ENCODE measurements at places on chromosomes 7 and 10.
A peak's percentile ranks its signal among the peaks of the same experiment; 100 is the strongest.

DNA sequence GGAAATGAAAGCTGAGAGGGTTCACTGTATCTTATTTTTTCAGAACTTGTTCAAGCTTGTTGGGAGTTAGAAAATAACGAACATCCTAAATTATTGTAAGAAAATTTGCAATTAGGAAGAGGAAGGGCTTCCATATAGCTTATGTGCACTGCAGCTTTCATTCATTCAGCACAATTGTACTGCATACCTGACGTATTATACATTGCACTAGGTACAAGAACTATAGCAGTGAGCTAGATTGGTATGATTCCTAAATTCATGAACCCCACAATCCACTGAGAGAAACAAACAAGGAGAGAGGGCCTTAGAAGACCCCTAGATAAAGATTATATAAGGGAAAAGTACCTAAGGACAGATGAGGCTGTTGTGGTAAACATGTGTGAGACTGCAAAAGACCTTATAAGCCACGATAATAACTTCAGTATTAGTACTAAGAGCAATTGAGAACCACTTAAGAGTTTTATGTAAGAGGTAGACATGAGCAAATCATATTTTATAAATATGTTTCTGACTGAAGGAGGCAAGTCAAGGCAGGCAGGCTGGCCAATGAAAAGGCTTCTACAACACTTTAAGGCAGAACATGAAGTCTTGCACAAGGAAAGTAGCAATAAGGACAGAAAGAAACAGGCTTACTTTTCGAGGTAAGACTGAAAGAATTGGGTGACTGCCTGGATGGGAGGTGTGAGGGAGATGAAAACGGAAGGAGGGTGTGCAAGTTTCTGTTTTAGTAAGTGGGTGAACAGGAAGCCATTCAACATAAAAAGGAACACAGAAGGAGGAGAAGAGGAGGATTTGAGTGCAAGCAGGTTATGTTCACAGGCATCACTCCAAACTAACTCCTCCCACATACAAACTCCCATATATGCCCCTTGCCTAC is 77.9 kb upstream of the LRRN3 start:
- DNase-seq: no peak

DNA sequence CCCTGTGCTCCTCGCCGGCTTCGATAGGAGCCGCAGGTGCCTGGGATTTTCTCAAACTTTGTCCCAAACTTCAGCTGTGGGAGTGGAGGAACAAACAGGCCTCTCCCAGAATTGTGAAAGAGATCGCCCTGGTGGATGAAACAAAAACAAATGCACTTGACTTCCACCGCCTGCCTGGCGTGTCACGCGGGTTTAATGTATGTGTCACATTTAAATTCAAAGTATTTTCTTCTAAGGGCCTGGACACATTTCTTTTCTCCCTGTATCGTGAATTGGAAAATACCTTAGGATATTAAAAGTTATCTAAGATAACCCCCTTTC is 694 bp upstream of the WASL start:
- no peak for DNase-seq

DNA sequence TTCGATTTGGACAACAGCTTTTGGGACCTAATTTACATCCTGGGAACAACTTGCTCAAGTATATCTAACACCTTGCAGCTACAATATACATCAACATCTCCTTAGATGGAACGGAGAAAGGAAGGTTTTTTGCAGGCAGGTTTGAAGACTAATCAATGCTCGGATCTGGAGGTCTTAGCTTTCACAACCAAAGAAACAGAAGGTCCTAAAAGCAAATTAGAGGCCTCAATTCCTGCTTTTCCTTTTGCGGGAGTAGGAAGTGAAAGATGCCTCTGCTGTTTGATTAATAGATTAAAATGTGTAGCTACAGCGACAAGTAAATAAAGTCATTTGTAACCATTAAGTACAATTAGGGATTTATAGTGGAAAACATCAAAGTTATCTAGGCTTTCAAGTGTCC is 3.7 kb upstream of the SP8 start:
- no peak for DNase-seq

- DNase-seq: no peak
Observed at GRCh38 chr7:12713625-12714378, 26.4 kb downstream of the ARL4A start.

GRCh38 chr10:126240483-126240882 is 147.8 kb downstream of the ADAM12 start:
- no peak for DNase-seq

GRCh38 chr10:122567056-122567660 is 6.6 kb downstream of the DMBT1 start:
- peak; percentile 51 for DNase-seq

- peak; percentile 32 for DNase-seq
Observed at GRCh38 chr10:102269017-102269416, 23.7 kb downstream of the GBF1 start.

DNA sequence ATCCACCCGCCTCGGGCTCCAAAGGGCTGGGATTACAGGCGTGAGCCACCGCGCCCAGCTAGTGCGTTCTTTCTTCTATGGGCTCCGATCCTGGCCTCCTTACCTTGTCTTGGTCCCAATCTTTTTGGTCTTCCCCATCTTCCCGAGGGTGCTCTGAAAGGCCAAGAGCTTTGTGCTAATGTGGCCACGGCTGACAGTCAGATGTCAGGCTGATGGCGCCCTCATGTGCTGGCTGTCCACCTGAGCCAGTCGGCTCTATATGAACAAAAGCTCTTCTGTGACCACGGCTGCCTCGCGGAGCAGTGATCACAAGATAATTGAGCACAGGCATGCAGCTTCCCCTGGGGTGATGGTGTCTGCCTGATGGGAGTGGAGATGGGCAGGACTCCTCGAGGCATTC is 11.0 kb upstream of the AHCYL2 start:
- DNase-seq: peak; percentile 71

DNA sequence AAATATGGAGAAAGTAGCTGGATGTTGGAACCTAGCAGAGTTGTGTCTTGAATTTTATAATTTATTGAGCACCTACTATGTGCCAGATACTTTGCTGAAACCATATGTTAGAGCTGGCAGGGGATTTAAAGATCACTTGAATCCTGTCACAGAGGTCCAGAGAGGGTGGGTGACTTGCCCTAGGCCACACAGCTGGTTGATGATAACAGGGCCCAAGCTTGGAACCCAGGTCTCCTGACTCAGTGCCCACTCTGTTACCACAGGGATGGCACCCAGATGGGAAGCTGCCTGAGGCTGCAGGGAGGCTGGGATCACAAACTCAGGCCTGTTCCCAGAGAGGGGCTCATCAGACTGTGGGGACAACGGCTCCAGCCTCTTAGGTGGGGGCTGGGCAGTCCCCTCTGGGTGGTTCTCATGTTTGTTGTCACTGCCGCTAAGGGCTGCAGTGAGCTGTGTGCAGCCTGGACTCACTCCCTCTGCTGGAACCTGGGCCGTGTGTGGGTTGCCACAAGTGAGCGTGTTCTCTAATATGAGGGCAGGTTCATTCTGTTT is 18.6 kb downstream of the GOLGA7B start:
- DNase-seq: no peak

- no peak for DNase-seq
Observed at GRCh38 chr10:121631365-121632029, 33.3 kb upstream of the FGFR2 start.

DNA sequence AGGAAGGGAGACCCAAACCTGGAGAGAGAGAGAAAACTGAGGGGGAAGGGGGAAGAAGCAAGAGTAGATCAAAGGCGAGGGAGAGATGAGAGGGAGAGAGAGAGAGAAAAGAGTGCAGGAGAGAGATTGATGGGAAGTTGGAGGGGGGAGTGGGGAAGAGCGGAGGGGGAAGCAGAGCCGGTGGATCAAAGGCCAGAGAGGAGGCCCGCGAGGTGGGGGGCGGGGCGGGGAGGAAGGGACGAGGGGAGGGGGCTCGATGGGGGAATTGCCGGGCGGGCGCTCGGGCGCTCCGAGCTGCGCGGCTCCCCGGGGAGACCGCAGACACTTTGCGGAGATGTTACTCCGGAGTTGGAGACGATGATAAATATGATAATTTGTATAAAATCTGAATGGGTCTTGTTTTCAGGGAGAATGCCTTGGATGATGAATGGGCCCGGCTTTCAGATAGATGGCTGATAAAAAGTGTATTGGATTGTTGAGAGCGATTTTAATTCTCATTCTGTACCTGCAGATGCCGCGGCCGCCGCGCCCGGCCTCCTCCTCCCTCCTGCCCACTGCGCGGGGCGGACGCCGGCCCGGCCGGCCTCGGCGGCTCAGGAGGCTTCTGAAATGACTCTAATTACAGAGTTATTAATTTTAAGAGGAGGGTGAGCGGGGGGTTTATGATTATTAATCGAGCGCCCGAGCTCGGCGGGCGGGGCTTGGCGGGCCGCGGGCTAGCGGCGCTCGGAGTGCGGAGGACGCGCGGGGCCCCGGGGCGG is 21.4 kb upstream of the PAX2 start:
- no peak for DNase-seq

- DNase-seq: no peak
Observed at GRCh38 chr7:147151661-147152060, 1035.1 kb downstream of the CNTNAP2 start.

- DNase-seq: no peak
Observed at GRCh38 chr7:38102507-38102906, 75.5 kb upstream of the STARD3NL start.

DNA sequence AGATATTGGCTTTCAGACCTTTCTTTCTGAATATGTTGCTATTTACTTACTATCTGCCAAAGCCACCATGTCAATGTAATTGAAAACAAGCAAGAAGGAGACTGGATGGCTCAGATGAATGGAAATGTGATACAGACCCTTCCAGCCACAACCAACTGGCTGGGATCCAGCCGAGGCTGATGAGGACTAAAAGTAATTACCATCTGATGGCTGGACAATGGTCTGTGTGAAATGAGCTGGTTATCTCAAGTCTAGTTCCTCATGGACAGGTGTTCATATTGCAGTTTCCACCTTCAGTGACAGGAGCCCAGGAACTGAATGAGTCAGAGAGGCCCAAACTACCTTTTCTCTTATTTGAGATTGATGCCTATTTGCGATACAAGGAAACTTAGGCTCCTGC is 267.5 kb downstream of the GATA3 start:
- DNase-seq: no peak

DNA sequence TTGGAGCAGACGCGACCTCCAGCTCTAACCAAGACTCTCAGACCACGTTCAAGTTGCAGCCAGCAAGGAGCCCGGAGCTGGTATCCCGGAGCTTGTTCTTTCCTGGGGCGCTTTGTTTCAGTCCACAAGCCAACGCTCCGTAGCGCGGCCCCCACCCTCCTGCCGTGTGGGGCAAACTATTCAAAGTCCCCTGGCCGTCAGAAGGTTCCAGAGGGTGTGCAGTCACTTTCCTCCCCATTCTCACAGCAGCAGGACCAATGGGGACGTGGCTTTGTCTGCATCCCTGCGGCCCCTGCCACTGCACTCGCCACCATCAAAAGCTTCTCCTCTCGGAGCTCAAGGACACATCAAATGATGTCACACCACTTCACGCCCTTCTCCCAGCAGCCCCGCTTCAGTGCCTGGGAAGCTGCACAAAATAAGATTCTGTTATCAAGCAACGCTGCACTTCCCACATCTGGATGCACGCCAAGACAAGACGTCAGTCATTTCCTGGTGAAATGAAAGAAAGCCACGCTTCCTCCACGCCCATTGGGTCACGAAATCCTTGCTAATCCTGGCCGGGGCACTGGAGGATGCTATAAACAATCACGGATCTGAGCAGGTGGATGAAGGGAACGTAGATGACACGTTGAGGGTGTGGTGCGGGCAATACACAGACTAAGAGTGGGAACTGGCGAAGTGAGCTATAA is 348.2 kb downstream of the PTPRN2 start:
- no peak for DNase-seq

GRCh38 chr7:97094284-97094930 is 23.1 kb upstream of the SDHAF3 start:
- DNase-seq: no peak

DNA sequence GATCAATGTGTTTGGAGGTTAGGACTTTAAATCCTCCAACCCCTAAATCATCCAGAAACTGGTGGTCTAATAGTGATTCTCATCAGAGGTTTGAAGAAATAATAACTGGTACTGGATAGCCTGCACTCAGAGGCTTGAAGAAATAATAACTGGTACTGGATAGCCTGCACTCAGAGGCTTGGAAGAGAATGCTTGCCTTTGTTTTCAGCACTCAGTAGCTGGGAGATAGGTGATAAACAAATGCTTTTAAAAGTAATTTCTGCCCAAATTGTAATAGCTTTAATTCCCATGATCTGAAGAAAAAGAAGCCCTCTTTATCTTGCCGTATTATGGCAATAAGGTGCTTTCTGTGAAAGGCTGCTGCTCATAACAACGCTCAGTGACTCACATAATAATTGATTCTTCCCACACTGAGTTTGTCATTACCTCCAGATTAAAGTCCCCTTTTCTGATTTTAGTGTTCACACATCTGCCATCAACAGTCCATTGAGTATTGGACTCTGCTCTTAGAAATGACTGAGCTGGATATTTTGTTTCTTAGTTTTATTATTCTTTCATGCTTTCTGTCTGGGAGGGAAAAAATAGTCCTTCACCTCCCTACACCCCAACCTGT is 112.3 kb upstream of the PHYHIPL start:
- DNase-seq: no peak

GRCh38 chr10:97179731-97180362 is 5.9 kb downstream of the SLIT1 start:
- DNase-seq: no peak

GRCh38 chr10:62723375-62723774 is 81.1 kb upstream of the ADO start:
- DNase-seq: no peak

DNA sequence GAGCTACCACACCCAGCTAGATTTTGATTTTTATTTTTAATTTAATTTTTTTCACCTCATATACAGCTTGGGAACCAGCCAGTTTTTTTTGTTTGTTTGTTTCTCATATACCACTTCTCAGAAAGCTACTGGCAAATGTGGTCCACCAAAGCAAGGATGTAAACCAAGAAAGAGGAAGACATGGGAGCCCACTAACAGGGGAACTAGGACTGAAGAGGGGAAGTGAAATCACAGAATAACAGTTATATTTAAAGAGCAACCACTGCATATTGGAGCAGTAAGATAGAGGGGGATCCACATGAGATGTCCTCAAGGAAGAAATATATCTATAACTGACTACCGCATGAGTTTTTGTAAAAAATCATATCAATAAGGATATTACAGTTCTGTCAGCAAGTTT is 10.5 kb downstream of the CPVL start:
- DNase-seq: no peak

- DNase-seq: no peak
Observed at GRCh38 chr7:108171164-108171563, 41.0 kb upstream of the LAMB4 start.

Data from NB4 (cell line).